ENCODE measurements at places on chromosomes 7 and 10.
A peak's percentile ranks its signal among the peaks of the same experiment; 100 is the strongest.

DNA sequence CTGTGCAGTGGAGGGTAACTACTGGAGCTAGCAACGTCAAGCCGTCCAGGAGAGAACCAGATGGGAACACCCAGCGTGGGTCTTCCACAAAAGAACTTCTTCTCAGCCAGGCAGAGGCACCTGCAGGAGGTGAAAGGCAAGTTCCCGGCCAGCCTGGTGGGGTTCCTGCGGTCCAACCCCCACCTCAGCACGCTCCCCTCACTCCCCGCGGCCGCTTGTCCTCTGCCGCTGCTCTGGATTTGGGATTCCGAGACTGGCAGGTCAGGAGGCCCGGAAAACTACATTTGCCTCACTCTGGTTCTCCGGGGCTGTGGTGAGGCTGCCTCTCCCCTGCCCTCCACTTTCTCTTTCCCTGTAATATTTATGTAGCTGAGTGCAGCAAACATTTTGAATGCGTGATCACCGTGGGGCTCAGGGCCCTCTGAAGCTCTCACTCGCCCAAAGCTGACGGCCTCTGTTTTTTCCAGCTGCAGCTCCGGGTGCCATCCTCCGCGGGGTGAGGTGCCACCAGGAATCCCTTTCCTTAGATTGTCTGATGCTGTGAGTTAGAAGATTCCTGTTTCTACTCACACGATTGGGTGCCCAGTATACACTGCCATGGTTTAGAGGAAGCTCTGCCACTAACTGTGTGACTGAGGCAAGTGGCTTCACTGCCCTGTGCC lies 366.9 kb downstream of the DNAJB6 start:
- no peak for DNase-seq

GRCh38 chr10:5719546-5719945 lies 34.9 kb downstream of the TASOR2 start:
- no peak for DNase-seq

- no peak for DNase-seq
These were observed 71.4 kb upstream of the NFKB2 start for GRCh38 chr10:102324061-102324460.

DNA sequence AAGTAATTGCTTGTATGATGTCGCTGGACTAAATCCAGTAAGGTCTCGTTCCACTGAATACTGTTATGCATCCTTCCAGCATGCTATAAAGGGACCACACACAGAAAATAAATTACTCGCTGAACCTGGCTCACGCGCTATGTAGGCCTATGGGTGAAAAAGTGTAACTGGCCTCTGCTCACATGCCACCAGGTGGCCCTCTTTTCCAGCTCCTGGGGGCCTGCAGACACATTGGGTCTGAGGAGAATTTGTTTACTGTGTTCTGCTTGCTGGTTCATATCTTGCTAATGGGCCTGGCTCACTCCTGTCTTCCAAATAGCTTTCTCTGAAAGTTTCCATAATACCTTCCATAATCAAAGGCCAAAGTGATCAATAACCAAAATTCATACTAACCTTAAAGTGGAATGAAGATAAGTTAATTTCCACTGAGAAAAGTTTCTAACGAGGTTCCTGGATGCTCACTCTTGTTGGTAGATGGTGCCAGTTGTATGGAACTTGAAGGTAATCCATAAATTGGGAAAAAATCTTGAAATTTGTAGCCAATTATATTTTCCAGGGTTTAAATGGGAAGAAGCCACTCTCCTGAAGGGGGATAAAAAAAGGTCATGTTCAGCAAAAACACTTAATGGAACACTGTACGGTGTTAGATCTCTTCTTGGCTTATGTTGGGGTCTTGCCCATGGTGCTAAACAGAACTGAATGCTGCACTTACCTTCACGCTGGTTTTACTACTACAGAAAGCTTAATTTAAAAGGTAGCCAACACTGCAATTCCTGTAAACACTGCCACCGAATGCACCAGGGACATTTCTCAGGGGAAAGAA lies 27.0 kb upstream of the ZPBP start:
- DNase-seq: peak; percentile 58

GRCh38 chr10:106498675-106499074 lies 665.8 kb downstream of the SORCS1 start:
- no peak for DNase-seq

- DNase-seq: no peak
These were observed 232 bp upstream of the GRID1 start for GRCh38 chr10:86366902-86367151.

DNA sequence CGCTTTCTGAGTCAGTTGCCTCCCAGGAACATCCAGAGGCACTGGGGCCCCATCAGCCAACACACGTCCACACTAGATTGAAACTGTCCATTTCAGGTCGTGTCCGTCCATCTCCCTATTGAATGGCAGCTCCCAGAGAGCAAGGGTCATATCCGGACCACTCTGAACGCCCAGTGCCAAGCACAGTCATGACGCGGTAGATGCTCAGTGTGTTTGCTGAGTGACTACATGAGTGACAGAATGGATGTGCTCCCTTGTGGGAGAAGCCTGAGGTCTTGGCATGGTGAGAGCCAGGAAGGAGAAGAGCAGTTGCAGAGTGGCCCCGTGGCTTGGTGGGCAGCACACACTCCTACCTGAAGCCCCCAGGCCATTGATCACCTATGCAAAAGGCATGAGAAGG lies 92.5 kb upstream of the CUX1 start:
- DNase-seq: no peak

GRCh38 chr7:70647801-70648498 lies 484.0 kb upstream of the GALNT17 start:
- peak; percentile 81 for DNase-seq

DNA sequence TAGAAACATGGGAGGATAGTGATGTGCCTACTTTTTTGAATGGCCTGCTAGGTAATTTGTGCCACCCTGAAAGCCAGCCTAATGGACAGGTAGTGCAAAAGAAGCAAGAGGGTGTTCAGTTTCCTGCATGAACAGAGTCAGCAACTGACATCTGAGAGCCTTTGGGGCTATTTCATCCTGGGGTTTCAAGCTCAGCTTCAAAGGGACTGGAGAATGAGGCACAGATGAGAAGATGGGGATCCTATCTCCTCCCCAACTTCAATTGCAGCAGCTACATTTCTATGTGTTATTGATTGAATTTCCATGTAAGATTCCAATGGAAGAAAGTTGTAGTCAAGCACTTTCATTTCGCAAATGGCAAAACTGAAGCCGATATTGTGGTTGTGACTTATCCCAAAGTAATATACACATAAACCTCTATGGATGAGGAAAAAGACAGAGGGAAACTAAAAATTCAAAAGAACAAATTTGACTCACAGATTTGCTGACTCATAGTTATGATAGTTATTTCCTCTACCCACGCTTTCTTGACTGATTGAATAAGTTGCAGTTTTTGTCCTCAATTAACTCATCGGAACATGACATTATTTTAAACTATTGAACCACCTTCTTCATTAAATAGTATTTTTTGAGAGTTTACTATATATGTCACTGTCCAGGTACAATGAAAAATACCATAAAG lies 42.6 kb upstream of the NRP1 start:
- no peak for DNase-seq

DNA sequence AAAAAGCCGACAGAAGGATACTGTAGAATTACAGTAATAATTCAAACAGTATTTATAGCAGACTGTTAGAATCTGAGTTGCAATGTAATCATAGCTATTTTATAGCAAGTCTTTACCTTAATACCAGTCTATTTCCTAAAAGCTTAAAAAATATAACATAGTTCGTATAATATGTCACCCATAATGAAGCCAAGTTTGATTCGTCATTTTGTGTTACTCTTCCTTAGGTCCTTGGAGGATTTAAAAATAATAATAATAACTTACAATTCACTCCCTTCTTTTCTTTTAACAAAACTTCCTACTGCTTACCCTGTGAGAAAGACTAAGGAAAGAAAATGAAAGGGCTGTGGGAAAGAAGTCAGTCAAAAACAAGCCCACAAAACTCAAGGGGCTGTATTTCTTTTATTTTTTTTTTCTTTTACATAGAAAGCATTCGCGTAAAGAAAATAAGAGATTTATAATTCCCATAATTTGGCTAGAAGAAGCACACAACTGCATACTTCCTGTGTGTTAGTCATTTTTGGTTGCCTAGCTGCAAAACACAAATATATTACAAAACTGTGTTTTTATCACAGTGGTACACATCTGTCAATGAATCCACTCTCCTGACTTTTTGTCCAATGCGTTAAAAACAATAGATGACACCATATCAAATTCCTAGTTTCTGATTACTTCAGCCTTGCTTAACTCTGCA lies 187.2 kb upstream of the CELF2 start:
- no peak for DNase-seq

GRCh38 chr7:135430626-135431025 lies 79.3 kb downstream of the CNOT4 start:
- no peak for DNase-seq

DNA sequence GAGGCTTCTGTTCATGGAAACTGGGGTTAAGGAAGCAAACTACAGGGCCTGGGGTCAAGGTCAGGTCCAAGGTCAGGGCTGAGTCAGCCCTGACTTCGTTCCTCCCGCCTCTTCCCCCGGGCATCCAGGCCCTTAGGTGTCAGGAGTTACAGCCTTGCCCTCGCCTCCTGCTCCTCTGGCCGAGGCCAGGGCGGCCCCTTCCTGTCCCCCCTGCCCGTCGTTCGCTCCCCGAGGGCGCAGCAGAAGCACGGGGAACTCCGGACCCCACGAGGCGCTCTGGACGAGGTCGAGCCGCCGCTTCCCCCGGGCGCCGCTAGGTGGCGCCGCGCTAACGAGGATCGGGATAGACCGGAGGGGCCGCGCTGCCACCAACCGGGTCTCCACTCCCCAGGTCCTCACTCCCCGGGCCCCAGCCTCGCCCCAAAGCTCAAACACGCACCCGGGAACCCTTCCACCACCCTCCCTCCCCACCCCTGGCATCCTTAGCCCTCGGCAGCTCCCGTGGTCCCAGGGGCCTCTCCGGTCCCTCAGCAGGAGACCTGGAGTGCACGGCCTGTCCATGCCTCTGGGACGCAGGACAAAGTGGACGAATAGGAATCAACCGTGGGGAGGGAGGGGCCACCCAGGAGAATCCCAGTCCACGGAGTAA lies 59.2 kb upstream of the MYL10 start:
- peak; percentile 84 for DNase-seq

DNA sequence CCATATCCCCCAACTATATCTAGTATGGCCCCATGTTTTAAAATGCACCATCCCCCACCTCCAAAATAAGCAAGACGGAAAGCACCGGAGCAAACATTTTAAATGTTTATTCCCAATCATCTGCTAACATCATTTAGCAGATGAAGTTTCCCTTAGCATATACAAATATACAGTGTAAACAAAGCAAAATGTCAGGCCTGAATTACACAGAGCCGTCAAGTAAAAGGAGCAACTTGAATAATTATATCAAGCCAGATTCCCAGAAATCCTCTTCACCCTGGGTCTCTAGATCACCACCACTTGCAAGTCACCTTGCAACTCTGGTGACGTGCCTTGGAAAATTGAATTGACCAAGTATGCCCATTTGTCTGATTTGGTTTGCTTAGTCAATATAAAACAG lies 91.6 kb upstream of the COL1A2 start:
- no peak for DNase-seq

- DNase-seq: no peak
These were observed 604.0 kb downstream of the INHBA start for GRCh38 chr7:41098846-41099245.

GRCh38 chr10:59852670-59853069 lies 53.7 kb downstream of the CCDC6 start:
- DNase-seq: no peak

- peak; percentile 92 for DNase-seq
These were observed 42.2 kb upstream of the SRGN start for GRCh38 chr10:69045441-69046300.

DNA sequence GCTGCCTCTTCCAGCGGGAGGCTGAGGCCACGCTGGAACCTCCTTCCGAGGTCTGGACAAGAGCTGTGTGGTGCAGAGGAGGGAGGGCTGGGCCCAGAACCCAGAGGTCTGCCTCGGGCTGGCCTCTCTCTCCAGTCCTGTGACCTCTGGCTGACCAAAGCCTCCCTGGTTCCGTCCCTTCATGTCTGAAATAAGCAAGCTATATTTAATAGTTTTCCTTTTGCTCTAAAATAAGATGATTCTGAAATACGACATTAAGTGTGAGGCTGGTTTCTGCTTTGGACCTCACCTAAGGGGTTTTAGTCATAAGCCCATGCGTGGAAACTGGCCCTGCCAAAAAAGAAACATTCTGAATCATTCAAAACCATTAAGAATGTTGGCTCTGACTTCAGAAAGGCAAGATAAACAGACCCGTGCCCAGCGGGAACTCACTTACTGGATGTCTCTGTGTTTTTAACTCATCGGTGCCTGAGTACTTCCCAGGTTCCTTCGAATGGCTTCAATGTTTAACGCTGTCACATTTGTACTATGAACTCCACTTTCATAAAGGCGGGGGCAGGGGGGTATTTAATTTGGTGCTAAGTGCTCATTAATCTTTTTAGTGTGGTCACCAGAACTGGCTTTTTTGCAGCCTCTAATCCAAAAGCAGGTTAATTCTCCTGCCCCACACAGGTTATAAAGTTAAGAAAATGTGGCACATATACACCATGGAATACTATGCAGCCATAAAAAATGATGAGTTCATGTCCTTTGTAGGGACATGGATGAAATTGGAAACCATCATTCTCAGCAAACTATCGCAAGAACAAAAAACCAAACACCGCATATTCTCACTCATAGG lies 157.5 kb upstream of the KLF14 start:
- DNase-seq: no peak

DNA sequence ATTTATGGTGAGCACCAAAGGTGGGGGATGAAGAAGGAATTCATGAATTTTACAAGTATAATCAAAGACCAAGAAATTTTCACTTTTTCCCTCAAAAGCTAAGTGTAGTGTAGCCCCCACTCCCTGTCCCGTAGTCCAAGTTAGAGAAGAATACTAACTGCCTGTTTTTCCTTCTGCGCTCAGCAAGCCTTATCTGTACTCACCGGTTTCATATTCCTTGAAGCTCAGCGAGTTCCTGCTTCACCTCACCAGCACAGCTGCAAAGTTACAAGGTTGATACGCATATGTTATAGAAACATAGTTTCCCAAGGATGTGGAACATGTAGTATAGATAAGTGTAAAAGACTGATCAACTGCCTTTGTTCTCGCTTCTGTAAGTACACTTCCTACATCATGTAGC lies 16.0 kb upstream of the ZNF33B start:
- DNase-seq: no peak

DNA sequence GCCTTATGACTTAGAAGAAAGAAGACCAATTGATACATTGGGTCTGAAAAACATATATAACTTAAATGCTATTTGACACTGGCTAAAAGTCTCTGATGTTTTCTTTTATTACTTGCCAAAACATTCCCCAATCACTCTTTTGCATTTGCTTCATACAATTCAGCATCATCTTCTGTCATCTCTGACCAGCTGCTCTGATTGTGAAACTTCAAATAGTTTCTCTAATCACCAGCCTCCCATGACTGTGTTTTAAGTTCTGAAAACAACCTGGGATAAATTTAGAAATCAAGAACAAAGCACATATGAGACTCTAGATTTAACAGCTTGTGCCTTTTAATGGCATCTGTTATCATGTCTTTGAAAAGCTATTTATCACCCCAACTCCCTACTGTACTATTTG lies 208.4 kb upstream of the KCND2 start:
- DNase-seq: peak; percentile 69

DNA sequence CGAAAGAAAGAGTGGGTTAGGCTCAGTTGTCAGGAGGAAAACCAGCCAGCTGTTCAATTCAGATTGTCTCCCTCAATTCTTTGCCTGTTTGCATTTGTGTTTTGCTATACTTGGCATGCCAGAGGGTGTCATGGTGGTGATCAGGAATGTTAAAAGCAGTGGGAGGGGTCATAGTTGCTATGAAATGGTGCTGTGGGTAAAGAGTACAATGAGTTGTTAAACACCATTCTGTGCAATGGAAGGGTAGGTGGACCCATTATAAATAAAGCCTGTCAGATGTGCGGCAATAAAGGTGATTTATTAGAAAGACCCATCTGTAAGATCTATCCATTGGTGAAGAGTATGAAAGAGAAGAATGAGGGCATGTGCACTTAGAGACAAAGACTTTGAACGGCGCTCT lies 82.2 kb downstream of the MRPL32 start:
- no peak for DNase-seq
